Esophagus muscularis mucosa (tissue), 4 donors: ENCODE measurements at places on chromosomes 6 and 20.

GRCh38 chr6:121917834-121918559, 481.5 kb upstream of the HSF2 start:
- no peaks in the 10 kb centered on the region for H3K36me3 ChIP-seq
- H3K4me3 ChIP-seq: no peak overlapping the region
- no peaks in the 10 kb centered on the region for H3K27me3 ChIP-seq

DNA sequence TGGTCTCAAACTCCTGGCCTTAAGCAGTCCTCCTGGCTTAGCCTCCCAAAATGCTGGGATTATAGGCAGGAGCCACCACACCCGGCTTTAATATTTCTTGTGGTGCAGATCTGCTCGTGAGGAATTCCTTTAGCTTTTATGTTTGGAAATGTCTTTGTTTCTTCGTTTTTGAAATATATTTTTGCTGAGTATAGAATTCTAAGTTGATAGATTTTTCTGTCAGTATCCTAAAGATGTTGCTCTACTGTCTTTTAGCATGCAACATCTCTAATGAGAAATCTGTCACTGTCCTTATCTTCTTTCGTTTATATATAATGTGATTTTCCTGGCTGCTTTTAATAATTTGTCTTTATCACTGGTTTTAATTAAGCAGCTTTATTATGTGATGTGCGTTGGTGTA, 75.1 kb downstream of the ZFAND3 start:
- no peaks in the 10 kb centered on the region for H3K27me3 ChIP-seq
- H3K4me3 ChIP-seq: no peak overlapping the region

- DNase-seq: no peak
- H3K4me1 ChIP-seq: peaks cover 2% of the 10 kb centered on the region
- H3K36me3 ChIP-seq: no peaks in the 10 kb centered on the region
Measured at GRCh38 chr20:54056762-54057639, 13.4 kb downstream of the BCAS1 start.

DNA sequence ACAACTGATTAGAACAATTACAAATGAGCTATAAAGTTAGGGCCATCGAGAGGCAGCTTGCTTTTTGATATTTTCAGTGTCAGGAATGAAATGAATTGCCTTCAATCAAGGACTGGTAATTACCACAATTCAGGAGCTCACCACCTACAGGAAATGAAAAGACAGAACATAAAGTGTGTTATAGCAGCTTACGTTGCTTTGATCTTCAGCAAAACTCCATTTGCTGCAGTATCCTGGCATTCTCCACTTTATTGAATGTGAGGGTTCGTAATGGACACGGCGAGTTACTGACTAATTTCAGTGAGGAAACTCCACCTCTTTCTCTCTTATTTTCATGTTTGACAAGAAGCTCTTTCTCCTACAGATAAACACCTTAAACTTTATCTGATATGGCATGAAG, 440.0 kb upstream of the HSF2 start:
- H3K36me3 ChIP-seq: no peaks in the 10 kb centered on the region
- H3K27me3 ChIP-seq: no peaks in the 10 kb centered on the region
- no peak for DNase-seq
- H3K4me1 ChIP-seq: peaks cover 11% of the 10 kb centered on the region
- H3K4me3 ChIP-seq: no peak overlapping the region

DNA sequence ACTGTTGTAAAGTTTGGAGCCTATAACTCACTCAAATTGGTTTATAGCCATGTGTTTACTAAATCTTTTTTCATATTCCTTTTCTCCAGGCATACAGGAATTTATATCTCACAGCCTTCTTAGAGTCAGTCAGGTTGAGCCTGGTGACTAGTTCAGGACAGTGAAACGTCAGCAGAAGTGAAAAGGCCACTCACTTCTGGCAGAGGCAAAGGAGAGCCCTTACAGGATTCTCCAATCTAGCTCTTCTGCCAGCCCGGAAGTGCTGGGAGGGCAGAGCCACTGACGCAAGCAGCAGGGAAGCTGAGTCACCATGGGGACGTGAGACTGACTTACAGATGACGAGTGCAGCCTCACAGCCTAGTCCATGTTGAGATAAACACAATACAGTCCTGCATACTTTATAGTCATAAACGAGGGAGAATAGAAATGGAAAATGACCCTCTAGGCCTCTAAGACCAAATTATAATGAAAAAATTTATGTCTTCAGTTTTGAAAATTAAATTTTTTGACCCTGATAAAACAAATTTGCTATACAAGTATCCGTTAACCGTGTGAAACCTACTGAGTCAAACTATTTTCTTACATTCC, 1.3 kb downstream of the PXT1 start:
- no peaks in the 10 kb centered on the region for H3K36me3 ChIP-seq
- H3K4me3 ChIP-seq: no peak overlapping the region

- no peak overlapping the region for H3K4me3 ChIP-seq
- DNase-seq: no peak
- H3K4me1 ChIP-seq: peaks cover 7% of the 10 kb centered on the region
- no peaks in the 10 kb centered on the region for H3K36me3 ChIP-seq
- H3K27ac ChIP-seq: no peak overlapping the region
- H3K27me3 ChIP-seq: no peaks in the 10 kb centered on the region
Measured at GRCh38 chr6:157054531-157054979, 268.8 kb downstream of the TMEM242 start.
